Left kidney (tissue), 8 donors: ENCODE measurements at places on chromosomes 11 and 22. TPM values are rescaled to one million over a fixed set of nuclear protein-coding genes. Genes with fewer than 3 reads are reported as not detected.

DNA sequence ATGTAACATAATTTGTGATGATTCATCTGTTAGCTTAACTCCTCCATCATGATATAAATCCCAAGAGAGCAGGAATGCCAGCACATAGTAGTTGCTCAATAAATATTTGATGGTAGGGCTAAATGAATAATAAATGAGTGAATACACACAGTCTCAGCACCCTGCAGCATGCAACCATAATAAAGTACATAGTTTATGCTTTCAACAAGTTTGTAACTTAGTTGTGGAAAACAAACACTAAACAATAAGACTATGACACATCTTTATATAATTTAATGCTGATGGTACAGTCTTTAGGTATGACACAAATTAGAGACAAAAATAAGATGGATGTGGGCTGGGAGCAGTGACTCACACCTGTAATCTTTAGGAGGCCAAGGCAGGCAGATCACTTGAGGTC, 3.8 kb downstream of the ALKBH8 start:
- DNase-seq, result no peak

DNA sequence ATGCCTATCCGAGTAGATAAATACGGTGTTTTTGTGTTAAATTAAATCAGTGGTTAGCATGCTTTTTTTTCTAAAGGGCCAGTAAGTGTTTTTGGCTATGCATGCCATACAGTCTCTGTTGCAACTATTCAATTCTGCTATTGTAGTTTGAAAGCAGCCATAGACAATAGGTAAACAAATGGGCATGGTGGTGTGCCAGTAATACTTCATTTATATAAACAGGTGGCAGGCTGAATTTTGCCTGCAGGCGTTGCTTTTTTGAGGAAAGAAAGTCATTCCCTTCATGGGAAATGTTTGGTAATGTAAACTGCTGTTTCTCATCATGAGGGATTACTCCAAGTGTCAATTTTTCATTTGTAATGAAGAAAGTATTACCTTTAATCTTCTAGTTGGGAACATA, 106.5 kb downstream of the TMEM135 start:
- DNase-seq, result no peak

The CTSW gene
- polyA plus RNA-seq, result 1.4 TPM

DNA sequence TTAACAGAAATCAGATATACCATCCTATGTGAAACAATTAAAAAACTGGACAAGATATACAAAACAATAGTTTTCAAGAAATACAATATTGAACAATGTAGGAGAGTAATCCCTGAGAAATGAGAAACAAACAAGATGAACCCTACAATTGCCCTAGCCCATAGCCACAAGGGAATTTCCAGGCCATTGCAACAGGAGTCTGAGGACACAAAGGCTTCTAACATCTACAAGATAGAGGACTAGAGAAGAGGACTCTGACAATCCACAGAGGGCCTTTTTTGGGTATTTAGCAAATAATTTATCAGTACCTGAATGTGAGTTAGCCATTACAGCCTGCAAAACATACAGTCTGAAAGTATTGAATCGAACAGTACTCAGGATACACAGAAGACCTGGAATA, 251.7 kb downstream of the GRM5 start:
- DNase-seq, result no peak

- DNase-seq, result no peak
Observed at GRCh38 chr11:69007975-69008381, 5.1 kb downstream of the MRGPRF start.

The KCNJ5 gene
- polyA plus RNA-seq, result 3.6 TPM

- no peak for DNase-seq
Observed at GRCh38 chr11:33162831-33163230, 1.6 kb upstream of the CSTF3 start.

The KDM4F gene
- polyA plus RNA-seq, result not detected

GRCh38 chr11:68251765-68252164, 20.0 kb downstream of the C11orf24 start:
- no peak for DNase-seq
